Vagina (tissue), 2 donors: ENCODE measurements at places on chromosomes 16 and 17.

GRCh38 chr16:85428899-85429775 lies 184.0 kb upstream of the GSE1 start:
- no peak for DNase-seq

DNA sequence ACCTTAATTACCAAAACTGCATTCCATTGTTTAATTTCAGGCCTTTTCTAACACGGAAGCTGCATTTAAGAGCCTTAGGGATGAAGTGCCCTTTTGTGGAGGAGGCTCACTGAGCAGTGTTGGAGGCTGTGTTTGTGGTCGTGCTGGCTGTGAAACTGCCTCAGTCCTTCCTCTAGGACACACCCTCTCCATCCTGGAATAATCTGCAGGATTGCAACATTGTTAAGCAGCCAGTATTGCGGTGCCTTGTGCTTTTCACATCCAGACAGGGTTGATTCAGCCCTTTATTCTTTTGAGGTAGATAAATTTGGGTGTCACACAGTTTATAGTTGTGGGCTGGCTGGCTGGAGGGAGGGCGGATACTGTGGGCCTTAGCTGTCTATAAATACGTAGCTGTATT lies 141.6 kb downstream of the CDRT15L2 start:
- no peak for DNase-seq

DNA sequence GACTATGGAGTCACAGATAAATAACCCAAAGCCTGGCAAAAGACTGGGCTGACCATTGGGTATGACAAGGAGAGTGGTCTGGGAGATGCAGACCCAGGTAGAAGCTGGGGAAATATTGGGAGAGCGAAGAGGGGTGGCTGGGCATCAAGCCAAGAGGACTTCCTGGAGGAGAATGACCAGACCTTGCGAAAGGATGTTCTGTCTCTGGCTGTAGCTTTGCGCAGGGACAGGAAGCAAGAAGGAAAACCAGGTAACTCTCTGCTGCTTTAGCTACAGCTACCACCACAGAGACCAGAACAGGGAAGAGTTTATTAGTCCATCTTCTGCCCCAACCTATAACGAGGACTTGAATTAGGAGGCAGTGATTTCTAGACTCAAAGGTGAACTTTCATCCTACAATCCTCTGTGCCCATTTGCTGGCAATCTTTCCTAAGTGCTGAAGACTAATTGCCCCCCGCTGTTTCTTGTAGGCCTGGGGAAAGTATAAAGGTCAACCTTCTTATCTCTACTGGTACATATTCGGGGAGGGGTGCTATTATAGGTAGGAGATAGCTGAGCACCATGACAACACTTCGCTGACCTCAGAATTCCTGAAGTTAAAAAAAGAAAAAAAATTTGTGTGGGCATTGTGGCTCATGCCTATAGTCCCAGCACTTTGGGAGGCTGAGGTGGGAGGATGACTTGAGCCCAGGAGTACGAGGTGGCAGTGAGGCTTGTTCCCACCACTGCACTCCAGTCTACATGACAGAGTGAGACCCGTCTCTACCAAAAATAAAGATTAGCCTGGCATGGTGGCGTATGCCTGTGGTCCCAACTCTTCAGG lies 19.1 kb upstream of the KIFC3 start:
- DNase-seq, result no peak

DNA sequence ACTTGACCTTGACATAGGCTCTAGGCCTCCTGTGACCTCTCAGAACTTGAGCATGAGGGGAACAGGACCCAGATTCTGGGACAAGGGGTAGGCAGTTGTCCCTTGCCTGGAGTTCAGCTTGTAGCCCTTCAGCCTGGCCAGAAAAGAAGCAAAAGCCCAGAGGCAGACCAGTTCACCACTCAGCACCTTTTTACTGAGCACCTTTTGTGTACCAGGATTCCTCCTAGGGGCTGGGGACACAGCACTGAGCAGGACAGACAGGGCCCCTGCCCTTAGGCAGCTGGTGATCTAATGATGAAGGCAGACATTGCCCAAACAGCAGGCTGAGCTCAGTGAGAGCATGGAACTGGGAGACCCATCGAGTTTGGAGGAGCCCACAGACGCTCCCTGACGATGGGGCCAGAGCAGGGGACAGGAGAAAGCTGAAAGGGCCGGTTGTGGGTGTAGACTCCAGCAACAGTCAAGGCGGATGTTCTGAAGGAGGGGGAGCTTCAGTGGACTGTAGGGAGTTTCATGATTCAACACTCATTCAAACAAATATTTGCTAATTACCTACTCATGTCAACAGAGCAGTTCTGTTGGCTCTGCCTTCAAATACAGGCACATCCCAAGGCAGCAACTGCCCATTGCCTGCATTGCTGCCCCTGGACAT lies 32.0 kb downstream of the SBK1 start:
- DNase-seq, result no peak

GRCh38 chr16:14497245-14498082 lies 132.6 kb downstream of the PARN start:
- DNase-seq, result no peak

DNA sequence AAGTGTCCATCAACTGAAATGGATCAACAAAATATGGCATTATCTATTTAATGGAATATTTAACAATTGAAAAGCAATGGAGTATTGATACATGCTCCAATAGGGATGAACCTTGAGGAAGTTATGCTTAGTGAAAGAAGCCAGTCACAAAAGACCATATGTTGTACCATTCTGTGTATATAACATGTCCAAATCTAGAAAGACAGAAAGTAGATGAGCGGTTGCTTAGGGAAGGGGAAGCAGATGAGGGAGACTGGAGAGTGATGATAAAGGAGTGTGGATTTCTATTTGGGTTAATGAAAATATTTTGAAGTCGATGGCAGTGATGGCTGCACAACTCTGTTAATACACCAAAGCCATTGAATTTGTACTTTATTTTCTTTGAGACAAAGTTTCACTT lies 8.5 kb upstream of the ERN1 start:
- DNase-seq, result no peak

GRCh38 chr17:62573480-62574117 lies 53.9 kb upstream of the MRC2 start:
- DNase-seq, result no peak

DNA sequence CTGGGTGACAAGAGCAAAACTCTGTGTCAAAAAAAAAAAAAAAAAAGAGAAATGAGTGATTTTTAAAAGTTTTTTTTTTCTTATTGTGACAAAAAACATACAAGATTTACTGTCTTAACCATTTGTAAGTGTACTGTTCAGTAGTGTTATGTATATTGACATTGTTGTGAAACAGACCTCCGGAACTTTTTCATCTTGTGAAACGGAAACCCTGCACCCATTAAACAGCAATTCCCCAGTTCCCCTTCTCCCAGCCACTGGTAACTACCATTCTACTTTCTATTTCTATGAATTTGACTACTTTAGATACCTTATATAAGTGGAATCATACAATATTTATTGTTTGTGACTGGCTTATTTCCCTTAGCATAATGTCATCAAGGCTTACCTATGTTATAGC lies 18.7 kb downstream of the DUS2 start:
- DNase-seq, result no peak
